ENCODE measurements at places on chromosomes 5 and 9.

DNA sequence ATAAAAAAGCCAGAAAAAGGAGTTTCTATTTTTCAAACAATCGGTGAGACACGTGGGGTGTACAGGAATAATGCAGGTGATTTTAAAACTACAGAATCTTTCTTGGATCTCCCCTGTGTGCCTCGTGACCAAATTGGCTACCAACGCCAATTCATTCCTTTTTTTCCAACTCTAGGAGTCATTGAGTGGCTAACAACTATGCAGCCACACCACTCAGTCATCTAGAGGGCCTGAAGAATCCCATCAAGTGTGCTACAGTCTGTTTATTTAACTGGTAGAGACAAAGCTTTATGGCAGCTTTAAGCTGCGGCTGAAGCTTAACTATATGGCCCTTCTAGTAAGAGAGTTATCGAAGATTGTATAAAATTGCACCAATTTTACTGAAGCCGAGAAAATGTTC lies 113.1 kb upstream of the NIPBL start:
- DNase-seq = no peak

- DNase-seq = no peak
Observed at GRCh38 chr9:125431741-125432271, 170.2 kb downstream of the GAPVD1 start.

DNA sequence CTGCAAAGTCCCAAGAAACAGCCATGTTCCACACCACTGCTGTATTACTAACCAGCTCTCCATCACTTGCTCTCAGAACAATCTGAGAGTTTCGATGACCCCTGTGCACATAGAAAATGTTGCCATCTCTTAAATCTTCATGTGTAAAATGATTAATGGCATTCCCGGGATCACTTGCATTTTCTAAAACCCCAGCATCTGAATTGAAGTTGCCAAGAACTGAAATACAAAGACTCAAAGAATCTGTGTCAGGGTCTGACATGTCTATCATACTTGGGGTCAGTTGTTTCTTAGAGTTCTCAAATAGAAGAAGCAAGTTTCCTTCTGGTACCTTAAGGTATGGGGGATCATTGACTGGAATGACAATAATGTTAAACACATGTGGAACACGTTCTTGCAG lies 115.1 kb downstream of the ESM1 start:
- DNase-seq = no peak

GRCh38 chr5:14594378-14595074 lies 12.9 kb downstream of the OTULINL start:
- no peak for DNase-seq

- no peak for DNase-seq
Observed at GRCh38 chr5:57698086-57698485, 215.5 kb upstream of the ACTBL2 start.

DNA sequence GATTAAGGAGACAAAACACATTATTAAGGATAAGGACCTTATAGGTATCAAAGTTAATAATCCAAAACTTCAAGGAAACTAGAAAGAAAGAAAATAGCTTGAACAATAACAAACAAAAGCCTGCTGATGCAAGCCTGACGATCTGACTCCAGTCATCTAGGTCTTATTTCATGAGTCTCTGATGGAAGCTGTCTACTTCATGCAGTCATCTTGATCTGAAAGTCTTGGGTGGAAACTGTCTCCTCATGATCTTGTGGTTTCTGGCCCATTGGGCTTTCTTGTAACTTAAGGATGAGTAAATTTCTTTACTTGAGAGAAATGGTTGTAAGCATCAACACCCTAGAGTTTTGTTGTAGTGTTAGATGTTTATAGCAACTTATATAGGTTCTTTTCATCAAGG lies 20.6 kb upstream of the PSIP1 start:
- no peak for DNase-seq

- peak; percentile 53 for DNase-seq
Observed at GRCh38 chr5:92353107-92354030, 970.3 kb upstream of the ARRDC3 start.

- DNase-seq = no peak
Observed at GRCh38 chr5:80041527-80041926, 6.4 kb downstream of the THBS4 start.

GRCh38 chr5:5767286-5767928 lies 344.9 kb downstream of the ICE1 start:
- no peak for DNase-seq

GRCh38 chr9:78010445-78010844 lies 21.2 kb downstream of the GNAQ start:
- DNase-seq = no peak

GRCh38 chr5:72179028-72179815 lies 71.9 kb downstream of the MAP1B start:
- DNase-seq = peak; percentile 89

DNA sequence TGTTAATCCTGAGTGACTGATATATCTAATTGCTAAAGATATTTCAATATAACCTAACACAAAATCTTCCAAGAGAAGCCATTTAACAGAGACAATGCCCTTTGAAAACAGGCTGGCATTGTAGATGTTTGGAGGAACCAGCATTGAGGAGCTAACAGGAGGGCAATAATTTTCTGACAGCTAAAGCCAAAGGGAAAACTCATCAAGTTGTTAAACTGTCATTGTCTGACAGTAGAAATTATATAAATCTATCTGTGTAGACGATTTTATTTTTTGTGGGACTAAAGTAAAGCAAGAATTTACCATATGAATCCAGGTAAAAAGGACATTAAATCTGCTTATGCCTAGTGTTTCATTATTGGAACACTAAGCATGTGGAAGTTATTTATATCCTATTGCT lies 500.2 kb upstream of the NMUR2 start:
- DNase-seq = no peak

- no peak for DNase-seq
Observed at GRCh38 chr9:111683392-111683791, 22.0 kb downstream of the GNG10 start.

- no peak for DNase-seq
Observed at GRCh38 chr5:1840741-1841521, 39.7 kb downstream of the NDUFS6 start.

DNA sequence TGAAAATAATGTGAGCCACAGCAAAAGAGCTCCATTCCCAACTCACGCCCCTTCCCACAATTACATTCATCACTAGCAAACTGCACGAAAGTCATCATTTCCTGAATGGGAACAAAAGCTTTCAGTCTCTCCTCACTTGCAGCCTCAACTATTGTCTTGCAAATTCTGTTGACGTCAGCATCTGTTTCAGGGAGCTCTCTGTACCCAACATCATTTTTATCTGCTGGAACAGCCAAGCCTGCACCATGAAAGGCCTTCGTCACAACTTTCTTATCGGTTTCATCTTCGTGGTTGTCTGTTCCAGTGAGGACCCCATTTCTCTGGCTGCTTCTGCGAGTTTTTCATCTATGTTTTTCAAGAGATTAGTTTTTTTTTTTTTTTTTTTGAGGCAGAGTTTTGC lies 14.3 kb upstream of the RNF130 start:
- no peak for DNase-seq

DNA sequence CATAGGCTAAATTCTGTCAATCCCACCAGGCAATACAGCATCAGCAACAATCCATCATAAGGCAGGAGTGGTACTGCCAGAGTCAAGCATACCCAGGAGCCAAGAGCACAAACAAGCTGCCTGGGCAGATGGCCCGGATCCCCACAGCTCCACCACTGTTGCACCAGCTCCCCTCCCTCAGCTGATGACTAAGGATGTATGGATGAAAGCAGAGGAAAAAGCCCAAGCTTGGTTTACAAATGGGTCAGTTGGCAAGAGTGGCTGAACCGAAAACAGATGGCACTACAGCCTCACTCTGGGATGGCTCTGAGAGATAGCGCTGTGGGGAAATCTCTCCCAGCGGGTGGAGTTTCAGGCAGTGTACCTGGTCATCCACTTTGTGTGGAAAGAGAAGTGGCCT lies 29.4 kb downstream of the DROSHA start:
- DNase-seq = no peak

- DNase-seq = no peak
Observed at GRCh38 chr5:51468196-51468595, 84.9 kb downstream of the ISL1 start.

DNA sequence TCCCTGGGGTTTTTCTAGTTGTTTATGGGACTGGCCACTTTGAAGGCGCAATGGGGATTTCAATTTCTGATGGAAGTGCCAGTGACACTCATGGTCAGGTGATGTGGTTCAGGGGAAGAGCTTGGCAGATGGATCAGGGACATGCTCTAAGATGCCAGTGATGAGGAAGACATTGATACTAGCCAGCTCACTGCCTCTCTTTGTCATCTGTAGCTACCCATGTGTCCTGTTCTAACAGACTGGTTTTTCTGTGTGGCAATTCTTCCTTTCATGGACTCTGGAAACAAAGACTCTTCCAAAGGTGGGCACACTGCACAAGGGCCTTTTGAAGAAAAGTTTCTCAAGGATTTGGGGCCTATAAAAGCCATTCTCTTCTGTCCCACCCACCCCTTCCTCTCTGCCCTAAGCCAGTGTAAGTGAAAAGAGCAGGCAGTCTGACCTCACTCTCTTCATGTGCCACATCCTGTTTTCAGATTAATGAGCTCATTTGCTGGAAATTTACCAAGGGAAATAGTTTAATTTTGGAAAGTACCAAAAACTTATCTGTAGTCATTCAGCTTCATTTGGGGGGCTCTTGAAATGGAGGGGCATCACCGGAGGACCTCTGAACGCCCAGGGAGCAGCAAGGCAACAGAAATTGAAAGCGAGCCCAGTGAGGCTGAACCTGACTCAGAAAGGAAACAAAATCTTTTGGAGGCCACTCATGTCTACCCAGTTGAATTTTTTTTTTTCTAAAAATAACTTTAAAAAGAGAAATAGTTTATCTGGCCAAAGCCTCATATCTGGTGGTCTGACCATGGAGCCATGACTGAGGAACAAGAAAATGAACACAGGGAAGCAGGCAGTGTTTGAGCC lies 4.9 kb upstream of the TRAF1 start:
- DNase-seq = no peak

GRCh38 chr5:75052192-75053053 lies at the start of gene GCNT4:
TSS of gene GCNT4 (minus strand) at chr5:75052558. CDS start at chr5:75030037, 22,521 bp downstream.
- peak; percentile 33 for DNase-seq

- DNase-seq = no peak
Observed at GRCh38 chr5:1668141-1668721, 131.4 kb downstream of the MRPL36 start.

- no peak for DNase-seq
Observed at GRCh38 chr9:107541523-107541922, 52.0 kb upstream of the KLF4 start.

DNA sequence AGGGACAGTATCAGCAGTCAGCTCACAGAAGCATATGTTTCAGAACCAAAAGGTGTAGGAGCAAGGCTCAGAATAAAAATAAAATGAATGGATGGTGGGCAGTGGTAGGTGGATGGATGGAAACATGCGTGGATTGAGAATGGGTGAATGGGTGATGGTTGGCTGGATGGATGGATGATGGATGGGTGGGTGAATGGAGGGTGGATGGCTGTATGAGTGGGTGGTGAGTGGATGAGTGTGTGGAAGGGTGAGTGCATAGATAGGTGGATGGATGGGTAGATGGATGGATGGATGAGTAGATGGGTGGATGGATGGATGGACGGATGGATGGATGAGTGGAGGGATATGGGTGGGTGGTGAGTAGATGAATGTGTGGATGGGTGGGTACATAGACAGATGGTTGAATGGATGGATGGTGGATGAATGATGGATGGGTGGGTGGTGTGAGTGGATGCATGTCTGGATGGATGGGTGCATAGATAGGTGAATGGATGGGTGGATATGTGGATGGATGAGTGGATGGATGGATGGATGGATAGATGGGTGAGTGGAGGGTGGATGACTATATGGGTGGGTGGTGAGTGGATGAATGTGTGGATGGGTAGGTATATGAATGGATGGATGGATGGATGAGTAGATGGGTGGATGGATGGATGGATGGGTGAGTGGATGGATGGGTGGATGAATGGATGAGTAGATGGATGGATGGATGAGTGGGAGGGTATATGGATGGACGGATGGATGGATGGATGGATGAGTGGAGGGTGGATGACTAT lies 164.2 kb downstream of the C9orf50 start:
- DNase-seq = no peak

DNA sequence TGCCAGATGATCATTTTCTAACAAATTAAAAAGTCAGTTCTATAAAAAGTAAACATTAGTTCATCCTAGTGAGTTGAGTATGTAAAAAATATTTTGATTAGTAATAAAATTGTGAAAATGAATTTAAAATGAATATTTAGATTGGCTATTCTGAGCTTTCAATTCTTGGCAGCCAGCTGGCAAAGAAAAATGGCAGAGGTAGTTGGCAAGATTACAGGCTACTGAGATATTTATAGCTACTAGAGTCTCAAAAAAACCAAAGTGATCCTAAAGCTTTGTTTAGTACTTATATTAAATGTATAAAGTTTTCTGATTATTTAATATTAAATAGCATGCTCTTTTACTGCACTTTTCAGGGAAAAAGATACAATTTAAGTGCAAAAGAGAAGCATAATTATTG lies 25.0 kb downstream of the SGTB start:
- no peak for DNase-seq

All from GM04504 (cell line).